Urinary bladder (tissue), 4 donors: ENCODE measurements at places on chromosomes 2 and 18.

GRCh38 chr2:121071034-121071504 lies 213.9 kb downstream of the TFCP2L1 start:
- no peak for DNase-seq

DNA sequence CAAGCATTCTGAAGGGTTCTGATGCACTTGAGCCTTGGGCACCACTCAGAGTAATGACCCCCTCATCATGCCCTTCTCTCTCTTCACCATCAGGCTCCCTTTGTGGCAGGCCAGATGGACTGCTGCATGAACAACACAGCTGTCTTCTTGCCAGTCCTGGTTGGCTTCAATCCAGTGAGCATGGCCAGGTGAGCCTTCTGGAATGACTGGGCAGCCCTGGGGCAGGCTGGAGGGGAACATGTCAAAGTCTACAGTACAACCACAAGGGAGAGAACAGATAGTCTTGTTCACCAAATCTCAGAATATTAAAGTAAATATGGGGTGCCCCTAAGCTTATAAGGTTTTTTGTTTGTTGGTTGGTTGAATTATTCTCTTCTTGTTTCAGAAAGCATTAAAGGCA lies 4.4 kb downstream of the GCKR start:
- DNase-seq: no peak

GRCh38 chr2:50746526-50746925 lies 285.4 kb downstream of the NRXN1 start:
- DNase-seq: no peak

DNA sequence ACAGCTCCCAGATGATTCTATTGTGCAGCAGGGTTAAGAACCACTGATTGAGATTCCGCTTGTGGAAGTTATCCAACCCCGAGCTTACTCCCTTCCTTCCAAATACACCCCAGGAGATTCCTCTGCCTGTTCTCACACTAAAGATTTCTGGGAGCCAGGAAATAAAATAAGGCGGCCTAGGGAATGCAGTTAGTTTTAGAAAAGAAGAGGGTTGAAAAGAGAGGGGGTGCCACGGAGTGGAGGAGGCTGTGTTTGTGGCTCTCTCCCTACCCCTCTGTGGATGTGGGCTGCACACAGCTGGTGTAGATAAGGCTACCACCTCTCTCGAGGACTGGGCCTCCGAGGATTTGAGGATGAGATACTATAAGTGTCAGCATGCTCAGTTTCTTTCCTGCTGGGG lies 25.1 kb upstream of the SP3 start:
- DNase-seq: no peak

GRCh38 chr2:172094294-172095145 lies 8.2 kb downstream of the DLX2 start:
- no peak for DNase-seq

DNA sequence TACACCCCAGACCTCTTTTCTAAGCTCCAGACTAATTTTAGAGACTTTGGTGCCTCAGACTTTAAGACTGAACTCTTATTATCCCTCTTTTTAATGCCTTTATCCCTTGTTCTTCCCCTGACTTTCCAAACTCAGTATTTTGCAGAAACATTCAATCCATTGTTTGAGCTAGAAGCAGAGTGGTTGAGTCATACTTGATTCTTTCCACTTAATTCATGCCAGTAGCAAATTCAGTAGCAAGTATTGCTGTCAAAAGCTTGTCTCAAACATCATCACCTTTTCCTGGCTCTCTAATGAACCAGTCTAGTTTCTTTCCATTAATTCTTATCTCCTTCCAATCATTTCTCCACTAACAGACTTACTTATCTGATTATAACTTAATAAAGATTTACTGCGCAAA lies 699.7 kb upstream of the ZNF804A start:
- no peak for DNase-seq

GRCh38 chr2:43269706-43270105 lies 43.3 kb upstream of the ZFP36L2 start:
- DNase-seq: no peak

DNA sequence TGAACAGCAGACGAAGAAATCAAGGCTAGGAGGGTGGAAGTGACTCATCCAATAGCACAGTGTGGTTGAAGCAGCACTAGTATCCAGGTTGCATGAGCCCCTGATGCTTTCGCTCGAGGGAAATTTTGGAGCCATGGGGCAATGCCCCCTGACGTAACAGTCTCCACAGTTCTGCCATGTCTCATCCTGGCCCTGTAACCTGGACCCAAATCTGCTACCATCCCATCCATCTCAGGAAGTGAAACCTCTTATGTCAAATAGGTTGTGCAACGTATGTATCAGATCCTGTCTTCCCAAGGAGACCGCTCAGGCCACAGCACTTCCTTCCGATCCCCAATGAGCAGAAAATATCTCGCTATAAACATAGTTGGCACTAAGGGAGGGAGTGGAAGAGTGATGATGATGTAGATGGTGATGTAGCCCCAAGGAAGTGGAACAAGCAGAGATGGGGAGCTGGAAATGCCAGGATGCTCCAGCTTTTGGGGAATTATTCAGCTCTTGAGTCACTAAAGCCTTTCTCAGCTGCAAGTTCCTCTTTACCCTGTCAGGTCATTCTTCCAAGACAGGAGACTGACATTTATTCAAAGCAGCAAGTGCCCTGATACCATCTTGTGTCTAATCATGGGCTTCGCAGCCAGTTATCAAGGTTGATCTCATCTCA lies 3.0 kb upstream of the IL1B start:
- DNase-seq: no peak

DNA sequence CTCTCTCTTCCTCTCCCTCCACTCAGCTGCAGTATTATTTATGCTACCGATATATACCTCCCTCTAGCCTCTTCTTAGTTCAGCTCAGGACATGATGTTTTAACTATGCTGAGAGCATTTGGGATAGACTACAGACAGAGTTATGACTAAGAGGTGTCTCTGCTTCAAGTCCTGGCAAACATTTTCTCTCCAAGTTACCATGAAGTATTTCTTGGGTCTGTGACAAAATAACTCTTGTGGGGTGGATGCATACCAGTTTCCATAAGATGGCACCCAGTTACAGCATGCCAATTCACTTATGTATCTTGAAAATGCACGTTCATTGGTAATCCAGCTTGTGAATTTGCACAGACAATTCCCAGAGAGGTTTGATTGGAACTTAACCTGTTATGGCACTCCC lies 737.6 kb downstream of the SLC4A3 start:
- DNase-seq: no peak

GRCh38 chr18:46283268-46283667 lies 179.1 kb downstream of the HAUS1 start:
- no peak for DNase-seq

DNA sequence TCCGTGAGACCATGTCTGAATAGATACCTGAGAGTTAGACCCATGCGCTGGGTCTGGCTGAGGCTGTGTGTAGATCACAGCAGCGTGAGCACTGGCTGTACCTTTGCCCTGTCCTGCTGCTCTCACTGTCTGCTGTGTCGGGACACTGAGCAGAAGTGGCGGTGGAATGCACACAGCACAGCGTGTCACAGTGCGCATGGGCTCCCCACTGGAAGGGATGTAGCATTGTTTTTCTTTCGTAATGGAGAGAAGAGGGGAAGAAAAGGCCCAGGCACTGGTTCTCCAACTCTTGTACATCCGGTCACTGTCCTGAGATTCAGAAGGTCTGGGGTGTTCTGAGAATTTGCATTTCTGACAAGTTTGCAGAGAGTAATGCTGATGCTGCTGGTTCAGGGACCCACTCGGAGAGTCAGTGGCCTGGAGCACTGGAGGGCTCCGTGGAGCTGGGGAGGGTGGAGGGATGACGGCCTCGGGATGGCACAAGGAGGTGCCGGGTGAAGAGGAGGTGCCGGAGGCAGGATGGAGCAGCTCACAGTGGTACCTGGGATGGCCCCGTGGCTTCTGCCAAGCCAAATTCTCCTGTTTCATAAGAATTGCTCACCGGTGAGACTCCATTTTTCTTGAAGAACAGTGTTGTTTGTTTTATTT lies 252.8 kb downstream of the LDLRAD4 start:
- no peak for DNase-seq

- no peak for DNase-seq
Measured at GRCh38 chr18:8299054-8299980, 309.9 kb upstream of the RAB12 start.

DNA sequence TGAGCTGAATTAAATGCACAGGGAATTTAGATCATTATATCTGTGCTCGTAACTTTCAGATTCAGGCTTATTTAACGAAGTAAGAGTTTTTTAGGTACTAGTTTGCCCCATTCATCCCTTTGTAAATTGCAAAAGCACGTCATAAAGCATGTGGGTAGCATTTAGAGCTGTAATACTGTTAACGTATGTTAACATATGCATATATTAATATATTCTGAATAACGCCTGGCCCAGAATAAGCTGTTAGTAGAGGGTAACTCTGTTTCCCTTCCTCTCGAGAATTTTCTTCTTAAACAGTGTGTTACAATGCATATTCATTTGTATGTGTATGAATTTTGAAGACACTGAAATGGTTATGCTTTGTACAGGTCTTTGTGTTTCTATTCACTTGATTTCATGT lies 30.5 kb downstream of the KDM3A start:
- no peak for DNase-seq

- DNase-seq: no peak
Measured at GRCh38 chr2:30178618-30179434, 32.0 kb downstream of the YPEL5 start.

- DNase-seq: no peak
Measured at GRCh38 chr18:47108998-47109405, 41.3 kb downstream of the HDHD2 start.

- DNase-seq: no peak
Measured at GRCh38 chr2:119630121-119630520, 48.9 kb upstream of the TMEM177 start.

DNA sequence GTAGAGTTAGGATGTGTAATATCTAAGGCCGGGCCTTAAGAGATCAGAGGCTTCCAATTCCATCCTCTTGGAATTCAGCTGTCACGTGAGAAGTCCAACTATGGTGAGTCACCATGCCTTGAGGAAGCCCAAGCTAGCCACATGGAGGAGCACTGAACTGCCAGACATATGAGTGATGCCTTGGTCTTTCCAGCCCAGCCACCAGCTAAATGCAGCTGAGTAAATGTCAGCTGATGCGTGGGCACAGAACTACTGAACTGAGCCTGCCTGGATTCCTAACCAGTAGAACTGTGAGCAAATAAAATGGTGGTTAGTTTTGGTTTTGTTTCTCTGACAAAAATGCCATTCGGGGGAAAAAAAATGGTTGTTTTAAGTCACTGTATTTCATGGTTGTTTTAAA lies 153.7 kb upstream of the SERTAD2 start:
- DNase-seq: no peak

- DNase-seq: no peak
Measured at GRCh38 chr2:199378948-199379650, 78.6 kb downstream of the SATB2 start.

DNA sequence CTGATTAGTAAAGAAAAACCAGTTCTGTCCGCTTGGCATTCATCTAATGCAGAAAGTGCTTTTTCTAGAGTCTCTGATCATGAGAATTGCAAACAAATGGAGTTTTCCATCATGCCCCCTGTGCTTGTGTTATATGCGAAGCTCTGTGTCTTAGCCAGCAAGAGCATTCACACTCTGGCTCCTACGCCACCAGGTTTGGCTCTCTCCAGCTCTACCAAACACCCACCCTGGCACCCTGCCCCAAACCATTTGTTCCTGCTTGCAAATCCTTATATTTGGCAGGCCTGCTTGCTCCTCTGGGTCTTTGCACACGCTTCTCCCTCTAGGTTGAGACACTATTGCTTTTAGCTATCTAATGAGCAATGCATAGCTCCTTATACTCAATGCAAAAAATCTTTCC lies 204.1 kb upstream of the CYRIA start:
- no peak for DNase-seq

- no peak for DNase-seq
Measured at GRCh38 chr2:180978903-180979748, 1.3 kb upstream of the UBE2E3 start.

DNA sequence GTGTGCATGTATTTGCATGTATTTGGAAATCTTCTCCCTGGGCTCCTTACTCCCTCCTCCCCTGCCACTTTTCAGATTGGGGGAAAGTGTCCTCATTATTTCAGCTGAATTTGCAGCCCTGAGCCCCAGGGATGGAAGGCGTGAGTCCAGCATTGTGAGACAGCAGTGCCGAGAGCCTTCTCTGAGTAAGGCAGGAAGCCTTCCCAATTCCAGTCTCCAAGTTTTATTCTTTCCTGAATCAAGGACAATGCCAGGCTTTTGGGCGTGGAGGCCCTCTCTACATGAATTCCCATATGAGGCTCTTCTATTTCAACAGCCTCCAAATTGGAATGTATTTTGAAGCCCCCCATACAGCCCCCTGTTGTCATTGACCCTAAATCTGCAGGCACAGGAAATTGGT lies 163.5 kb downstream of the ACKR3 start:
- DNase-seq: no peak

GRCh38 chr18:5876891-5877290 lies 18.4 kb downstream of the TMEM200C start:
- DNase-seq: no peak

GRCh38 chr18:50753311-50753710 lies 66.5 kb downstream of the MRO start:
- no peak for DNase-seq

GRCh38 chr2:27217173-27218121 lies at the start of gene CAD:
Gene CAD (plus strand): TSS chr2:27217369. CDS start chr2:27217552, 183 bp downstream.
- DNase-seq: peak; percentile 32

- DNase-seq: no peak
Measured at GRCh38 chr18:77737405-77737804, 487.8 kb downstream of the GALR1 start.

DNA sequence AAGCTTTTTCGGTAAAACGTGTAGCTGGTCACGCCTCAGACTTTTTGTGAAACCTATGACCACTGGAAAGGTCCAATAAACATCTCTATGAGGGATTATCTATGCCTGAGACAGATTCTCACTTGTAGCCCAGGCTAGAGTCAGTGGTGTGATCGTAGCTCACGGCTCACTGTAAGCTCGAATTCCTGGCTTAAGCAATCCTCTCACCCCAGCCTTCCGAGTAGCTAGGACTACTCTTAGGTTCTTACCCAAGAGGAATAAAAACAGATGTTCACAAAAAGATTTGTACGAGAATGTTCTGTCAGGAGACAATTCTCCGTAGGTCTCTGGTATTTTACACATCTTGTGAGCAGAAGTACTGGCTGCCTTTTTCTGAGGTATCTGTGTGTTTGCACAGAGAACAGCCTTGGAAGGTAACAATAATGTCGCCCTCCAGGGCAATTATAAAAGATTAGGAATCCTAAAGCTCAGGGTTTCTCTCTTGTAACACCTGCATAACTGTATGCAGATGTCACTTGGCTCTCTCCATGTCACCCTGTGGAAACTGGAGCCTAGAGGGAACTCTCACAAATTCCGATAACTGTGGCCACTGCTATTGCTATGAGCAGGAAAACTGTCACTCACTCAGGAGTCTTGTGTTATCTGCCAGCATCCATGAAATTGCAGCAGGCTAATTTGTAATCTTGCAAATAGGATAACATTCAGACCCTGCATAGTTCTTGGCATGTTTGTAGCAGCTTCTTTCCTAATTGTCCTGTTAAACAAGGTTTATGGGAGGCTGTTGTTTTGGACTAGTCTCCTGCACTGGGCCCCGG lies 25.5 kb upstream of the RALBP1 start:
- no peak for DNase-seq

- no peak for DNase-seq
Measured at GRCh38 chr2:161746891-161747535, 122.8 kb downstream of the SLC4A10 start.
